Renal cortex interstitium (tissue), 15 donors: ENCODE measurements at places on chromosomes 7 and 10.

- DNase-seq, result no peak
These were observed 798.7 kb downstream of the IPMK start for GRCh38 chr10:57468894-57469432.

GRCh38 chr7:134755422-134756022 lies 23.9 kb upstream of the CALD1 start:
- DNase-seq, result no peak

GRCh38 chr7:146249272-146249671 lies 132.7 kb downstream of the CNTNAP2 start:
- DNase-seq, result no peak

DNA sequence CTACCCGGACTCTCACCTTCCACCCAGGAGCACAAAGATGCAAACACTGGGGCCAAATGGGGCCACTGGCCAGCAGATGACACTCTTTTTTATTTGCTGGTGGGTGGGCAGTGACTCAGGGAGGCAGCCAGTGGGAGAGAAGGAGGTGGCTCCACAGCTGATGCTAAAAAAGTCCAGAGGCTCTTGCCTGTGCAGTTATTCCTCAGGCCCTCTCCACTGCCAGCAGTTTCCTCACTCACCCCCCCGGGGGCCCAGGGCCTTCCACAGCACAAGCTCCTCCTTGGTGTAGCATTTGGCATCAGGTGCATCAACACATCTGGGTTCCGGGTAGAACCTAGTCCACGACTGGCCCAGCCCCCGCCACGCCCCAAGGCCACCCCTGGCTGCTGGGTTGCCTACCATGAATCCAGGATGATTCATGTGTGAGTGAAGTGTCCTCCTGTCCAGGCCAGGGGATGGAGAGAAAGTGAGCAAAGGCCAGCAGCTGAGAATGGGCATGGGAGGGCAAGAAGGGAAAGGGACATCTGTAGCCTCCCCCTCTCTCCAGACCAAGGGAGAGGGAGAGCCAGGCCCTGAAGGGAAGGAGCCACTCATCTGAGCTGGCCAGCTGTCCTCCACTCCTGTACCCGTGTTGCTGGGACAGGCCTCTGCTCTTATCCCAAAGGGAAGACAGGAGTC lies 1.7 kb upstream of the KCNH2 start:
- no peak for DNase-seq

DNA sequence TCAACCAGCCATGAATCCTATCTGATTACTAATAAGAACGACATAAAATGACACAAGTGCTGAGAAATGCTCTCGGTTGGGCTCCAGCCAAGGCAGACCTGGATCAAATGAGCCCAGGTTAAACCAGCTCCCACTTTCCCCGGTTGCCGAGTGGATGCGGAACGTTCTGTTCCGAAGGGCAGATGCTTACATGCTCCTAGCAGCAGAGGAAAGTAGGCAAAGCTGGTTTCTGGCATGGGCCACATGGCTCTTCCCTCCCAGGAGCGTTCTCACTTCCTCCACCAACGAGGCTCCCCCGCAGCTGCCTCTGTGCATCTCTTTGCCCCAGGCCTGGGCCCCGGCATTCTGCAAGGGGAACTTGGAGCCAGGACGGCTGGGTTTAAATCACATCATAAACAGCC lies 61.8 kb upstream of the SDK1 start:
- DNase-seq, result peak; percentile 47

DNA sequence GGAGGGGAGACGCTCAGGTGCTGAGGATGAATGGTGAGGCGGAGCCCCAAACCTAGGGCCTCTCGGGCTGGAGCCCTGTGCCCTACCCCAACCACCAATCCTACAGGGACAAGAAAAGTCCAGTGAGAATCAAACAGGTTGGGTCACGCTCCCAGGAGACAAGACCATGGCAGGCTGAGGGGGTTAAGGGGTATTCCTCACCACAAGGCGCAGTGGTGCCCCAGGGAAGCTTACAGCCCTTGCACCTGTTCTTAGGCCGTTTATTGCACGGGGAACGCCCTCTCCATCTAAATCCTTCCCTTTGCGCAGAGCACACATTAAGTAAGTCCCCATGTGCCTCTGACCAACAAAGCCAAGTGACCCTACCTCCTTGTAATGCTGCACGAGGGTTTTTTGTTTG lies 3.5 kb downstream of the FZD9 start:
- no peak for DNase-seq

GRCh38 chr7:158029509-158029908 lies 558.1 kb downstream of the PTPRN2 start:
- no peak for DNase-seq

- no peak for DNase-seq
These were observed 41.1 kb downstream of the GPRIN2 start for GRCh38 chr10:46515366-46515765.

DNA sequence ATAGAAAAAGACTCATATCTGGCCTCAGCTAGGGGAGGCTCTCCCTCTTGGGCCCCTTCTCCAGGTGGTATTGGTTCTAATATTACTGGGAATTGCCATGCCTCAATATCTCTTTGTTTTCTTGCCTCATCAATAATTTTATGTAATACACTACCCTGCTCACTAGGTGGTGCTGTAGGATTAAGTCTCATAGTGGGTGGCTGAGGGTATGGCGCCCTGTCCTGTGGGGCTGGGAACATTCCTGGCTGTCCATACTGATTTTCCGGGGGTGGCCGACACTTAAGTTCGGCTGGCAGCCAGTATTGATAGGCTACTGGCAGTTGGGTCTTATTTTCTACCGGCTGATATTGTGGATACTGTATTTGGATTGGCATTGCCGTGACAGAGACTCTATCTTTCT lies 9.0 kb upstream of the TAS2R3 start:
- no peak for DNase-seq

DNA sequence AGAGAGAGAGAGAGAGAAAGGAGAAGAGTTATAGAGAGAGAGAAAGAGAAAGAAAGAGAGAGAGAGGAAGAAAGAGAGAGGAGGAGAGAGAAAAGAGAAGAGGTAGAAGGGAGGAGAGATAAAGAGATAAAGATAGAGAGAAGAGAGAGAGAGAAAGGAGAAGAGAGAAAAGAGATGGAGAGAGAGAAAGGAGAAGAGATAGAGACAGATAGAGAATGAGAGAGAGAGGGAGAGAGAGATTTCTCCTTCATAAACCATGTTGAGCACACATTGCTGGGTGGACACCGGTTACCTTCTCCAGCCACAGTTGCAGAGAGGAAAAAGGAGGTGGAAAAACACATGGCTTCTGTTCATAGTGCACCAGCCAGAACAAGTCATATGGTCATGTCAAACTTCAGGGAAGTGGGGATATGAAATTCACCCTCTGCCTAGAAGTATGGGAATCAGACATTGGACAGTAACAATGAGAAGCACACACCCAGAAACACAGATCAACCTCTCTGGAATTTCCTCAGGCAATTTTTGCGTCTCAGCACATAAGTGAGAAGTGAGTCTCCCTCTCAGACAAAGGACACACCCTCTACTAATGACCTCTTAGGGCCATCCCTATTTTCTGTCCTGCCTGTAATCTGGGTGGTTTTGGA lies 172.5 kb upstream of the SVIL start:
- no peak for DNase-seq

DNA sequence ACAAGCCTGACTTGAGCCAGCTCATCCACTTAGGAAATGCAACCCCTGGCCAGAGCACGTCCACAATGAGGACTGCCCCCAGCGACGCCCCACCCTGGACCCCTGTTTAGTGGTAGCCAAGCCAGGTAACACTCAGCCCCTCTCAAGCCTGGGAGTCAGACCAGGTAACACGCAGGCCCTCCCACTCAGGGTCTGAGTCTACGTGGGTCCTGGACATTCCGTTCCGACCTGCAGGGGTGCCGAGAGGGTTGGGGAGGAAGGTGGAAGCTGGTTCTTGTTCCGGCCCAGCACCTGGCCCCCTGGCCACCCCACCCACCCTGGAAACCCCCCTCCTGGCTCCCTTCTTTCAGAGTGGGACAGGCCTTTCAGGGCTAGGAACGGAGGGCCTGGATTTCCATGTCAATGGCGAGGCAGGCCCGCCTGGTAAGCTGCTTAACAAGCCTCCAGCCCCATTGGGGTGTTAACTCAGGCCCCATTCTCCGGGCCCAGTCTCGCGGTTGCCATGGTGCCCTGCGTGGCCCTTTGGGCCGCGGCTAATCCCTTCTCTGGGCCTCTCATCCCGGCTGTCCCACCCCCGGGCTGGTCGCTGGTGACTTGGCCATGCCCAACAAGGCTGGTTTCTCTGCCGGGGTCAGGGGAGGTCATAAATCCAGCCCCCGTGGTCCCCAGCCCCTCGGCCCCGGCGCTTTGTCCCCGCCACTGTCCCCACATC lies 19.7 kb upstream of the LFNG start:
- DNase-seq, result no peak

DNA sequence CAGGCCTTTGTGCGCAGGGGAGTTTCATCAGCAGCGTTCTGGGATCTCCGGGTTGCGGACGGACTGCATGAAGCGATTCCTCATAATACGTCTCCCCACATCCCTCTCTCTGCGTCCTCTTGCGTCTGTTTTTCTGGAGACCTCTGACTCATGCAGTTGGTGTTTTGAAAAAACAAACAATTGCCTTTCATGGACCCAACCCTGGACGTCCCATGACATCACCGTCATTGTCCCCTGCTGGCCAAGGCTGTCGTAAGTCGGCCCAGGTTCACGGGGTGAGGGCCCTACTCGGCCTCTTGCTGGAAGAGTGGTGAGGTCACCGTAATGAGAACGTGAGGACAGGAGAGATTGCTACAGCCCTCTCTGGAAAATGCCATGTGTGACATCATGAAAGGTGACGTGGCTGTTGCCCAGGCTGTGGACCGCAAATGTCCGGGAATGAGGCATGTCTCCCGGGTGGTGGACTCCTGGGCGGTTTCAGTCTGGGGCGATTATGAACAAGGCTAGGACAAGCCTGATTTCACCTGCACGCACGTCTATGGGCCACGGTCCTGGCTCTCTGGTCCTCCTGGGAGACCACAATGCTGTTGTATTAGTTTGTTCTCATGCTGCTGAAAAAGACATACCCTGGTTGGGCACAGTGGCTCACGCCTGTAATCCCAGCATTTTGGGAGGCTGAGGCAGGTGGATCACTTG lies 9.8 kb upstream of the MAFK start:
- no peak for DNase-seq

DNA sequence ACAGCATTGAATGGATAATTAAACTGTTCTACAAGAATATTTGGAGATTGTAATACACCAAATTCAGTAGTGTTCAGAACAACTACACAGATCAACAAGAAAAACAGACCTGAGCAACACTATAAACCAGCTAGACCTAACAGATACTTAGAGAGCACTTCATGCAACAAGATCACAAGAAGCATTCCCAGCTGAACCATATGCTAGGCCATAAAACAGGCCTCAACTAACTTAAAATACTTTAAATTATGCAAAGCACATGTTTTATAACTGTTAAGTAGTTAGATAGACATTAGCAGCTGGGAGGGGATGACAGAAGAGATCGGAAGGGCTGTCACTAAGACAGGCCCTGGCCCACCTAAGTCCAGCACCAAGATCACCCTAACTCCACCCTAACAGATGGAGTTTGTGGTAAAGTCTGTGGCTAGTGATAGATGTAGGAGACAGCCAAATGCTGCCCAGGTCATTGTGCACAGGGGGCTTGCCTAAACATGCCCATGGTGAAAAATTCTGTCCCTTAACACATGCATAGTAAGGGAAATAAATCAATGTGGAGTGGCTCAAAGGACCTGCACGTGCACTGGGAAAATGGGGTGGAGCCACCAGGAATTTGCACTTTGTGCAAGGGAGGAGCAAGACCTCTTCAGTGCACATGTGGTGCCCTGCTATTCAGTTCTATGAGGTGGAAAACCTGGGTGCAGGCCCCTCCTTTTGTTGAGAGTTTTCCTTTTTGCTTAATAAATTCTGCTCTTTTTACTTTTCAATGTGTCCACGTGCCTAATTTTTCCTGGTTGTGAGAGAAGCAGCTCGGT lies 567.8 kb upstream of the NRG3 start:
- DNase-seq, result no peak

- no peak for DNase-seq
These were observed 4.6 kb downstream of the SEC23IP start for GRCh38 chr10:119896937-119897770.

DNA sequence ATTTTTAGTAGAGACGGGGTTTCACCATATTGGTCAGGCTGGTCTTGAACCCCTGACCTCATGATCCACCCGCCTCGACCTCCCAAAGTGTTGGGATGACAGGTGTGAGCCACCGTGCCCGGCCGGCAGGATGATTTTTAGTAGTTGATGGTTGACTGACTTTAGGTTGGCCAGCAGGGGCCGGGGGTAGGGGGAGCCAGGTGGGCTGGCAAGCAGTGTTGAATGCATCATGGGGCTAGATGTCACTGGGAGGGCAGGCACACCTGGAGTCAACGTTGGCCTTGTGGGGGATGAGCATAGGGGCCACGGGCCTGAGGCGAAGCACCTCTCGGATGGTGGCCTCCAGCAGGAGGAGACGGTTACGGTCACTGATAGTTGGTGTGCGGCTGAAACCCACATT lies 5.0 kb downstream of the CYP17A1 start:
- DNase-seq, result no peak

GRCh38 chr7:29877196-29877595 lies 70.9 kb downstream of the WIPF3 start:
- no peak for DNase-seq

- no peak for DNase-seq
These were observed 154.0 kb downstream of the ETV1 start for GRCh38 chr7:13835442-13835841.

DNA sequence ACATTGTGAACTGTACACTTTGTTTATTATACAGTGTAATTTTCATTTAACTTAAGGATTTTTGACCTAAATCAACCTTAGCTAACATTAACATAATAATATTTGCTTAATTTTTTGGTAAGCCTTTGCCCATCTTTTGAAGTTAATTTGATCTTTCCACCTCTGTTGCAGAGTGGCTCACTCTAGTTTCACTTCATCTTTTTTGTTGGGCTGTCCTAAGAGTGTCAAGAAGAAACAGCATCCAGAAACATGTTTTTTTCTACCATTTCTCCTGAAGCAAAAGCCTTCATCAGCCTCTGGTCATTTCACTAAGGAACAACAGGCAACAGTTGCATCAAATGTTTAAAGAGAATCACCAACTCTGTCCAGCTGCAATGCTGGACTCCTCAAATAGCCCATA lies 824.7 kb downstream of the REEP3 start:
- no peak for DNase-seq

DNA sequence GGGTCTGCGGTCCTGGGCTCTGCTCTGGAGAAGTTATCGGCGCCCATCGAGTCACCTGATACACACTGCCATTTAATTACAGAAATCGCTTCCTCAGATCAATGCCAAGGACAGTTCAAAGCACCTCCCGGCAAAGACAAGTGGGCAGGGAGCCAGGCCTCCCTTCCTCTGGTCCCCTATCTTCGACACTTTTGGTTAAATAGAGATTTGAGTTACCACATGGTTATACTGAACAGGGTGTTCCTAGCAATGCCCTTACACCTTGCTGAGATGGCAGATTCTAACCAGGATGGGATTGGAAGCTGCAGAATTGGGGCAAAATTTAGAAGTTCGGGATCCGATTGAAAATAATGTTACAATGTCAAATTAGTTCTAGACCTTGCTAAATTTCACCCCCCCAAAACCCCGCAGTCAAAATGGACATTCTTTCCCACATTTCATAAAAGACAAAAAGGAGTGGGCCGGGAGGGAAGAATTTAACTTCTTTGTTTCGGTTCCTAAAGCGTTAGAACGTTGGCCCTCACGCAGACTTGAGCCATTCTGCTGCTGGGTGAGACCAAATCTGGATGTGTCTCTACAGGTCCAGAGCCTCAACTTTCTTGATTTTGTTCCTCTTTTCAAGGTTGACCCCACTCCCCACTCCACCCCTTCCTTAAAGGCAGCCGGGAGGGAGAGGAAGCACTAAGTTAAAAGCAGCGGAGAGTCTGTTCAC lies 2.2 kb upstream of the DLX5 start:
- no peak for DNase-seq
